ENCODE measurements at places on chromosomes 11 and 22.
A peak's percentile ranks its signal among the peaks of the same experiment; 100 is the strongest.

- no peak for DNase-seq
These were observed 468.8 kb downstream of the CNTN5 start for GRCh38 chr11:99489581-99489980.

DNA sequence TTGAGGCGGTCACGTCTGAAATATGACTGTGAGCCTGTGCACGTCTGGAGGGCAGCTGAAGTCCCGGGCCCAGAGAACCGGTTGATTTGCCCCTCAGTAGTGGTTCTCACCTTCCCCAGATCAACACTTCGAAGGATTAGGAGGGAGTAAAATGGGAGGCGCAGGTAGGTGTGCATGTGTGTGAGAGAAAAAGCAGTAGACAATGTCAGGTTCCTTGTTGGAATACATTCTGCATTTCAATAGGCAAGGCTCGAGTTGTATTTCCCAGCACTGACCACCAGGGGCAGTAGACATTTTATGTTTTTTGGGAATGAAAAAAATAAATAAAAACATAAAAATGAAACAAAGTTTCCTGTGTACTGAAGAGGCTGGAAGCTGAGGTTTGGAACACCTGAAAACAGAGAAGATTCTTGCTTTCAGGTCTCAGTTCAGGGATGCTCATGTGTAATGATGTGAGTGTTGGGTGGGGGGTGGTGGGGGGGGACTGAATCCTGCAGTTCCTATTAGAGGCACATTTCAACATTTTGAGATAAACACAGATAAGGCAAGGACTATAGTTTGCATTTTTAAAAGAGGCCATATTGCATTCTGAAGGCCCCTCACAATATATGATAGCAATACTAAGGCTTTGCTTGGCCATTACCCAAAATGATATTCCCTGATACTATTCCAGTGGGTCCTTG is 333.9 kb downstream of the CADM1 start:
- peak; percentile 51 for DNase-seq

DNA sequence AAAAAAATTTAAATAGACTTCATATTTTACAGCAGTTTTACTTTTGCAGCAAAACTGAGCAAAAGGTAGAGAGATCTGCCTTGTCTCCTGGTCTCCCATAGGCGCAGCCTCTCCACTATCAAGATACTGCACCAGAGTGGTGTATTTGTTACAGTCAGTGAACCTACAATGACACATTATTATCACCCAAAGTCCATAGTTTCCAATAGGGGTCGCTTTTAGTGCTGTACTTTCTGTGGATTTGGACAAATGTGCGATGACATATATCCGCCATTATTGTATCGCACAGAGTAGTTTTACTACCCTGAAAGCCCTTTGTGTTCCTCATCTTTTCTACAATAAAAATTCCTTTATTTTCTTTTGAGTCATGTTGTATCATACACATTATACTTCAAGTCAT is 153.2 kb upstream of the CCDC179 start:
- no peak for DNase-seq

- peak; percentile 51 for DNase-seq
These were observed 17.6 kb upstream of the ASCC2 start for GRCh38 chr22:29855611-29856181.

GRCh38 chr22:25564979-25565677 is 653 bp downstream of the GRK3 start:
- peak; percentile 10 for DNase-seq

- DNase-seq, result peak; percentile 62
These were observed at the start of the genes C11orf21 and TSPAN32 for GRCh38 chr11:2301631-2302305. Gene C11orf21, minus strand, starts transcription at chr11:2301918. Its CDS starts 110 bp downstream, at chr11:2301808. Gene TSPAN32, plus strand, starts transcription at chr11:2302013. Its CDS starts 137 bp downstream, at chr11:2302150.

DNA sequence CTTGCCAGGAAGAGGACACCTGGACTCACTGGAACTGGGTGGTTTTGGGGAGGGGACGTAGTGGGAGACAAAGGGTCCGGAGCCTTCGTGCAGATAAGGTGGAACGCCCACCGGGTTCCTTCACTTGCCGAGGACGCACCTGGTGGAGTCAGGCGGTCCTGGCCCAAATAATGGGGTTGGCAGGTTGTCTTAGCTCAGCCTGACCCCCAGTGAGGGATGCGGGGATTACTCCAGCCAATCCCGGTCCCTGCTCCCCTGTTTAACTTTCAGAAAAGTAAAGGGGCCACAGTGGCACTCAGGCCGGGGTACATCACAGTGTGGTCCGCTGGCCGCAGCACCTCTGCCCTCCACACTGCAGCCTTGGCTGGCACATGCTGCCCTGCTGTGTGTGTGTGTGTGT is 18.0 kb downstream of the A4GALT start:
- no peak for DNase-seq

- DNase-seq, result no peak
These were observed 89.7 kb upstream of the SHISAL1 start for GRCh38 chr22:44402196-44403111.

DNA sequence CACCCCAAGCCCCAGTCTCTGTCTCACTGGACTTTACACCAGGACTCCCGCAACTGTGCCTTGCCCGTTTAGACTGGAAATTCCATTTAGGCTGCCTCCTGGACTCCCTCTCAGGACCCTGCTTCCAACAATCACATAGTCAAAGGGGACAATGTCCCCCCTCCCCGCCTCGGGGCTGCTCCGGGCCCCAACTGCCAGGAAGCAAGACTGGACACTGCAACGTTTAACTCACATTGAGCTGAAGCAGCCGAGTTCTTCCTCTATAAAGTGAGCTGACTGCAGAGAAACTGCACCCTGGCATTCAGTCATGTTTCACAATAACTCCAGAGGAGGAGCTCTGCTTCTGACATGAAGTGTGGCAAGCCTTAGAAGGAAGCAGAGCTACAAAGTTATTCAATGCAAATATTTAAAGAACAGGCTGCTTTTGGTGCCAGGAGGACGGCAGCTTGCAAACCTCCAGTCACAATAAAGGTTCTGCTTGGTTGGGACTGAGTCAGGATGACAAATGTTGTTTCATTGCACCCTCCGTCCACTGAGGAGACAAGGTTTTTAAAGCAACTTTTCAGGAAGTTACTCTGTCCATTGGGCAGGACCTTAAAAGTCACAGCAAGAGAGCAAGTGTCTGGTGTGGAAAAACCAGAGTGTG is 19.9 kb downstream of the PACSIN2 start:
- DNase-seq, result peak; percentile 94

- peak; percentile 96 for DNase-seq
These were observed 21.5 kb upstream of the MALAT1 start for GRCh38 chr11:65477149-65477965.

GRCh38 chr11:38553148-38553547 is 1955.1 kb upstream of the RAG2 start:
- DNase-seq, result no peak

GRCh38 chr11:114207096-114207495 is 89.1 kb upstream of the NNMT start:
- DNase-seq, result no peak

DNA sequence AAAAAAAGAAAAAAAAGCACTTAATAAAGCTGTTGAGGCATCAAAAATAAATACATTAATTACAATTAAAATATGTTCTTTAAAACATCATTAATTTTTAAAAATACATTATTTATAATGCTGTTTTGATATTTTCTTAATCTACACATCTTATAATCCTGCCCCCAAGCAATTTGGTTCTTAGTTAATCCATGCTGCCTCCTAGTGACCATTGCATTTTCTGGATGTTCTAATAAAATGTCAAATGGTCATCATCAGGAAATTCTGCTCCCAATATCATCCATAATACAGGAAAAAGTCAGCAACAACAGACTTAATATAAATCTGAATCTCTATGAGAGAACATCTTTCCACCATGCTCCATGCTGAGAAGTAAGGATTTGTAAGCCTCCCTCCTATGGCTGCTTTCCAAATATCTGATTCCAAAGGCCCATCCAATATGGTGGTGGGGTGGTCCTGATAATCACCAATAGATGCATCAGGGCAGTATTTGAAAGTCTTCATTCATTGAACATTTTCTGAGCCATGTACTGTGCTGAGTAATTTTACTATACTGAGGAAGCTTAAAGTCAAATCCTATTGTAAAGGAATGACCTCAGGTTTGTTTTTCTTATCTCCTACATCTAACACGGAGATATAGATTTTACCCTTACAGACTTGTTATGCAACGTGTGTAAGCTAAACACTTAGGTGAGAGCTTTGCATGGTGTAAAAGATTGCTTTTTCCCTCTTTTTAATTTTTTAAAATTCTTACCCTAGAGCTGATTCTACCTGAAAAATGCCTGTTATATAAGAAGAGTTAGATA is 124.7 kb upstream of the BMAL1 start:
- no peak for DNase-seq

GRCh38 chr11:119880143-119880542 is 151.1 kb upstream of the NECTIN1 start:
- no peak for DNase-seq

DNA sequence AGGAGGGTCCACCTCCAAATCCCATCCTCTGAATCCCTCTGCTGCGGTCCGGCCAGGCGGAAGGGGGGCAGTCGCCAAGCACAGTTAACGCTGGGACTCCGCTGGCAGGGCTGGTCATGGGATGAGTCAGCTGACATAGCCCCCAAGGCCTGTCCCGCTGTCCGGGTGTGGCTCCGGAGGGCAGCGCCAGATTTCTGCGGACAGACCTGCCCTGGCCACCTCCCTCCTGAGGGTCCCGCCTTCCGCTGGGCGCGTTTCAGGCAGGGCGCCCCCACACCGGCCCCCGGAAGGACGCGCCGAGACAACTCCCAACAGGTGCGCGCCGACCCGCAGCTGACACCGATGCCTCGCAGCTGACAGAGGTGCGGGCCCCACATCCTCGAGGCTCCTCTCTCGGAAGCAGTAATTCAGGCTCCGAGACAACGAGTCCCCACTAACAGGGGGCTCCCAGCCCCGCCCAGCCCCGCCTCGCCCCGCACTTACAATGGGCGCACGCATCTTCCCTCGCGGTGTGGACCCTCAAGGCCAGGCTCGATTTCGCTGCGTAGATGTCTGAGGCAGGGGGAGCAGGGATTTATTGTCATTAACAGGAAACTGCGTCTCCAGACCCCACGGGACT is 607 bp downstream of the PLAAT3 start:
- no peak for DNase-seq

- no peak for DNase-seq
These were observed 30.1 kb downstream of the IGHMBP2 start for GRCh38 chr11:68933605-68934320.

Measured in inflammatory macrophage treated with lipopolysaccharide for 1 hour (primary cell).